ENCODE measurements at places on chromosomes 2 and 18. TPM values are rescaled to one million over a fixed set of nuclear protein-coding genes. Genes with fewer than 3 reads are reported as not detected.

DNA sequence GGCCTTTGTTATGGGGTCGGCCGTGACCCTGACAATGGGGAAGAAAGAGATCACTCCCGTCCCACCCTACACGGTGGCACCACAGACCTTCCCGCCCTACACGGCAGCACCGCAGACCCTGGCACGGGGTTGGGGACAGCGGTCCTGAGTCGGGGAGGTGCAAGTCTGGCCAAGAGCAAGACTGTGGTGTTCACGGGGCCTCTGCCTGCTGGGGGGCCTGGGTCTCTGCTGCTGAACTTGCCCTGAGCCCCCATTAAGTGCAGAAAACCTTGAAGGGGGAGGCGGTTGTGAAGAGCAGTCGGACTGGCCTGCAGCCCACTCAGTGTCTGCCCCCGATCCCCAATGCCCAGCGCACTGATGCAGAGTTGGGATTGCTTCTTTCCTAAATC lies 75.9 kb downstream of the SLC66A2 start:
- DNase-seq, result no peak
- no peak overlapping the region for H3K27ac ChIP-seq
- H3K4me3 ChIP-seq, result no peak overlapping the region
- H3K27me3 ChIP-seq, result peaks cover 71% of the 10 kb centered on the region

The PTPRN gene
- 5.3 TPM for total RNA-seq

GRCh38 chr2:51013079-51013932 lies 18.6 kb downstream of the NRXN1 start:
- peaks cover 4% of the 10 kb centered on the region for H3K4me1 ChIP-seq
- H3K27me3 ChIP-seq, result no peaks in the 10 kb centered on the region
- no peak overlapping the region for H3K4me3 ChIP-seq

GRCh38 chr2:181314551-181314950 lies 142.6 kb upstream of the ITGA4 start:
- no peak overlapping the region for H3K4me3 ChIP-seq
- no peak for DNase-seq
- H3K27ac ChIP-seq, result no peak overlapping the region
- no peaks in the 10 kb centered on the region for H3K36me3 ChIP-seq
- no peaks in the 10 kb centered on the region for H3K27me3 ChIP-seq
- H3K4me1 ChIP-seq, result no peaks in the 10 kb centered on the region

The GULP1 gene
- total RNA-seq, result 27.1 TPM

- no peaks in the 10 kb centered on the region for H3K27me3 ChIP-seq
- no peak overlapping the region for H3K4me3 ChIP-seq
- no peaks in the 10 kb centered on the region for H3K4me1 ChIP-seq
- H3K36me3 ChIP-seq, result no peaks in the 10 kb centered on the region
- DNase-seq, result no peak
Observed at GRCh38 chr2:24375349-24376087, 15.2 kb upstream of the ITSN2 start.

The SIX2 gene
- 1.9 TPM for total RNA-seq

GRCh38 chr2:5546181-5546580 lies 146.0 kb upstream of the SOX11 start:
- no peak for DNase-seq
- H3K27me3 ChIP-seq, result no peaks in the 10 kb centered on the region
- H3K4me1 ChIP-seq, result peaks cover 14% of the 10 kb centered on the region
- no peaks in the 10 kb centered on the region for H3K36me3 ChIP-seq
- H3K4me3 ChIP-seq, result no peak overlapping the region
- no peak overlapping the region for H3K27ac ChIP-seq

DNA sequence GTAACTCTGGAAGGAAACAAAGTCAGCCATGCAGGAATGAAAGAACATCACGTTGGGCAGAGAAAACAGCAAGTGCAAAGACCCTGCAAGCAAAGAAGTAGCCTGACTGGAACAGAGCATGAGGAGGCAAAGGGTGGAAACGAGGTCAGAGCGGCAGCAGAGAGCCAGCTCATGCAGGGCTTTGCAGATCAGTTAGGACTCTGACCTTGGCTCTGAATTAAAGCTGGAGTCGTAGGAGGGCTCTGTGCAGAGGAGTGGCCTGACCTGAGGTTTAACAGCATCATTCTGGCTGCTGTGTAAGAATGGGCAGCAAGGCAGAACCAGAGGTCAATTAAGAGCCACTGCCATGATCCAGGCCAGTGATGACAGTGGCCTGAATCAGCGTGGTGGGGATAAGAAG lies 220.7 kb downstream of the PRKCE start:
- H3K4me3 ChIP-seq, result no peak overlapping the region
- DNase-seq, result no peak
- H3K27me3 ChIP-seq, result no peaks in the 10 kb centered on the region
- H3K27ac ChIP-seq, result no peak overlapping the region
- no peaks in the 10 kb centered on the region for H3K36me3 ChIP-seq

The RIT2 gene
- not detected for total RNA-seq

The SERPINB13 gene
- not detected for total RNA-seq
